Mesenchymal stem cell (in vitro differentiated cells and primary cell): ENCODE measurements at places on chromosomes 7 and 10.
A peak's percentile ranks its signal among the peaks of the same experiment; 100 is the strongest.

- DNase-seq = no peak
Measured at GRCh38 chr7:4959893-4960292, 906 bp upstream of the MMD2 start.

DNA sequence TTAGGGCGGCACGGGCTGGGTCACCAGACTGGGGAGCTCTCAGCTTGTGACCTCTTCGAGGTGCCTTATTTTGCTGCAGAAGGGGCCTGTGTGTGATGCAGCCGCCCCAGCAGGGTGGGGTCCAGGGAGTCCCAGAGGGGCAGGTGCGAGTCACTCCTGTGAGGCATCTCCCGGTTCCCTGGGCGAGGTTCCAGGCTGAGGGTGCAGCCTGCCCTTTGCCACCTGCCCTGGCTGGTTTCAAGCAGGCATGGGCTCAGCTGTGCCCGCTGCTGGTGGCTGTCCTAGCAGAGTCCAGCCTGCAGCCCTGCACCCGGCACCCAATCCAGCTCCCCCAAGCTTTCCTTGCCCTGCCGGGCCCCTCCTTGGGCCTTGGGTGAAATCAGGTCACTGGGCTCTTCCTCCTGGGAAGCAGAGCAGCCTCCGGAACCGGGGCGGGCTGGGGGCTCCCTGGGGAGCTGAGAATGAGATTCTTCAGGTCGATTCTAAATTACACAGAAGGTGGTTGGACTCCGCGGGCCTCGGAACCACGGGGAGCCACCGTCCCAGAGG, 64.8 kb downstream of the PWWP2B start:
- DNase-seq = no peak

DNA sequence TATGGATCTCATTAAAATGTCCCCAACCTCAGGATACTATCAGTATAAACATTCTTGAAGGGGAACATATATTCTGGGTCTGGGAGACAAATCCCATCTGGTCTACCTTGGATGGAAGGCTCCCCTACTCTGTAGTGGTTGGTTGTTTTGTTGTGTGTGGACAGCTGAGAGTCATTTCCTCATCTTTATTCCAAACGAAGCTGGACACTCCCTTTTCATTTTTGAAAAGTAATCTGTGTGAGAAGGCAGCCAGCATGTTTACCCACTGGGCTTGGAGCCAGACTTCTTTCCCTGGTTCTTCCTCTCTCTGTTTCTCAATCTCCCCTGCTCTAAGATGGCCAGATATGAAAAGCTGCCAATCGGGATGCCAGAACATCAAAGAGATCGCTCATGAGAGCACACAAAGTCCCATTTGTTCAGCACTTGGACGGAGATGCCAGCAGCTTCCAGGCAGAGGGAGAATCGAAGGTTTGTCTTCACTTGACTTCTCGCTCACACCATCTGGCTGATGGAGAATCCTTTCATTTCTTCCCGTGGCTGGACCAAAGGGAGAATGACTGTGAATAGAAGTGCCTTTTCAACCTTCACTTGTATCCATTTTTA, 108.1 kb upstream of the AGR3 start:
- peak; percentile 74 for DNase-seq

DNA sequence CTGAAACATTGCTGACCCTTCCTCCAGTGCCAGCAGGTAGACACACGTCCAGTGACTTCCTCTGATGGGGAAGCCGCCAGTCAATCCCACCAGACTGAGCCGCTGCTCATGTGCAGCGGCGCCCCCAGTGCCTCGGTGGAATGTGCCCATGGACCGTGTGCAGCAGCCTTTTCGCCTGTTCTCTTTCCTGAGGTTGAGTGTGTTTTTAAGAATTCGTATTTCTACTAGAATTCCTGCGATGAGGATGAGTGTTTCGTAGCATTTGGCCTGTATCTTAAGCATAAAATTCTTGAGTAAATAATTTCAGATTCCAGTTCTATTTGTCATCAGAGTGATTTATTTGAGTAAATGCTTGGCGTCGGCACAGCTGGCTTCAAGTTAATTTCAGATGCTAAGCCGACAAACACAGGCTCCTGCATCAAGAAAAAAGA, 35.4 kb downstream of the BNIP3 start:
- DNase-seq = peak; percentile 56

GRCh38 chr10:15232279-15232678, 63.8 kb upstream of the NMT2 start:
- no peak for DNase-seq

DNA sequence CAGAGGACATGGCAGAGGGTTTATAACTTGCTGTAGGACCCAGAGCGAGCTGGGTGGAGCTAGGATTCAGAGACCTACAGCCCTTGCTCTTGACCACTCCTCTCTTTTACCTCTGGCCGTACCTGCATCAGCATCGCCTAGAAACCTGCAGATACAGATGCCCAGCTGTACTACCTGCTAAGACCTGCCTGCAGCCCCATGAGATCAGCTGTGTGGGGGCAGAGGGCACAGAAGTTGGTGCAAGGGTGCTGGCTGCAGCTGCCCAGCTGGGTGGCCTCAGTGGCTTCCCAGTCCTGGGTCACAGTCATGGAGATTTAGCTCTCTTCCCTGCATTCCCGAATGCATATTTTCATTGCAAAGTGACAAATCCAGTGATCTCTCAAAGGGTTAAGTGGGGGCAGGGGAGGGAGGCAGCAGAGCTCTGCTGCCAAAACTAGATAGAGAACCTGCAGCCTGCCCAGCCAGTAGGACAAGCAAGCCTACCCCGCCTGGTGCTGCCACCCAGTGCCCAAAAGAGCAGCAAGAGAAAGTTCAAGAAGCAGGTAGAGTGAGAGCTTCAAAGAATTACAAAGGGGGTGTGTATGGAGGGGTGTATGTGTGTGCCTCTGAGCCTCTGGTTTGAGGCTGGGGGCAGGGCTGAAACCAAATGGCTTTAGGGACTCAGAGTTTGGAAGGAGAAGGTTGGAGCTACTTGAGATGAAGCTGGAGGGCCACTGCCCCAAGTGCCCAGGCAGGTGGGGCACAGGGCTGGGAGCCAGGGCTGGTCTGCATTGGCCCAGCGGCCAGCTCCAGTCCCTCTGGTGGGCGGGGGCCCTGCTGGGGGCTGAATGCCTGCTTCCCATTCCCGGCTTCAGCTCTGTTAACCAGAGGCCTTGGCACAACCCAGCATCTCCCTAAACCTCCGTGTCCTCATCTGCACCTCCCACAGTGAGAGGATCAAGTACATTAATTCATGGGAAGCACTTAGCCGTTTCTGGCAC, 6.9 kb downstream of the FAM241B start:
- no peak for DNase-seq
